ENCODE measurements at places on chromosomes 5 and 9.

GRCh38 chr9:109411069-109411761 lies 86.9 kb downstream of the PTPN3 start:
- DNase-seq: peak; percentile 90

GRCh38 chr9:105700668-105701067 lies 6.3 kb downstream of the TMEM38B start:
- DNase-seq: no peak

GRCh38 chr5:17276445-17276844 lies 59.0 kb downstream of the BASP1 start:
- DNase-seq: no peak

- DNase-seq: no peak
Measured at GRCh38 chr5:72359886-72360285, 39.7 kb downstream of the PTCD2 start.

DNA sequence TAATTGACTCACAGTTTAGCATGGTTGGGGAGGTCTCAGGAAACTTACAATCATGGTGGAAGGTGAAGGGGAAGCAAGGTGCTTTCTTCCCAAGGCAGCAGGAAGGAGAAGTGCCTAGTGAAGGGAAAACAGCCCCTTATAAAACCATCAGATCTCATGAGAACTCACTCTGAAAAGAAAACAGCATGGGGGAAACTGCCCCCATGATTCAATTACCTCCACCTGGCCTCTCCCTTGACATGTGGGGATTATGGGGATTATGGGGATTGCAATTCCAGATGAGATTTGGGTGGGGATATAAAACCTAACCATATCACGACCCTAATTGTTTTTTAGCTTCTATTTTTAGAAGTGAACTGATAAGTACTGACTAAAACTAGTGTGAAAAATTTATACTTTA lies 1377.5 kb upstream of the DMAC1 start:
- no peak for DNase-seq

DNA sequence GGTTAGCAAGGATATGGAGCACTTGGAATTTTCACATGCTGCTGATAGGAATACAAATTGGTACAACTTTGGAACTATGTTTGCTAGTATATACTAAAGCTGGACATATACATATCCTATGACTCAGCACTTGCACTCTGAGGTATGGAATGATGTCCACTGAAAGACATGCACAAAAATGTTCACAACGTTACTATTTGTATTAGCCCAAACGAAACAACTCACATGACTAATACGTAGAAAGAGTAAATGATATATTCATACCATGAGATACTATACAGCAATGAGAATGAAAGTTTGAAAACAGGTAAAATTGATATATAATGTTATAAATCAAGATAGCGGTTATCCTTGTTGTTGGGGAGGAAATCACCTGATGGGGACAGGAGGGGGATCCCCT lies 45.5 kb upstream of the CDC42SE2 start:
- DNase-seq: no peak

DNA sequence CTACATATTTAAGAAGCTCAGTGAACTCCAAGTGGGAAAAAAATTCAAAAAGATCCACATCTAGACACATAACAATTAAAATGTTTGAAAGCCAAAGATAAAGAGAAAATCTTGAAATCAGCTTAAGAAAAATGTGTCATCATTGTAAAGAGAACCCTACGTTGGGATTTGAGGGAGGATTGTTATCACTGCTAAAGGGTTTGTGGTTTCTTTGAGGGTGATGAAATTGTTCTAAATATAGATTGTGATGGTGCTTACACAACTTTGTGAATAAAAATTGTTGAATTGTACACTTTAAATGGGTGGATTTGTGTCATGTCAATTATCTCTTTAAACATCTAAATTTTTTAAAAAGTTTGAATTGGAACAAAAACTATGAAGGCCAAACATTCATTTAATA lies 92.2 kb upstream of the ADAMTS19 start:
- DNase-seq: peak; percentile 84

- peak; percentile 27 for DNase-seq
Measured at GRCh38 chr5:139711067-139711905, 63.1 kb downstream of the CXXC5 start.

DNA sequence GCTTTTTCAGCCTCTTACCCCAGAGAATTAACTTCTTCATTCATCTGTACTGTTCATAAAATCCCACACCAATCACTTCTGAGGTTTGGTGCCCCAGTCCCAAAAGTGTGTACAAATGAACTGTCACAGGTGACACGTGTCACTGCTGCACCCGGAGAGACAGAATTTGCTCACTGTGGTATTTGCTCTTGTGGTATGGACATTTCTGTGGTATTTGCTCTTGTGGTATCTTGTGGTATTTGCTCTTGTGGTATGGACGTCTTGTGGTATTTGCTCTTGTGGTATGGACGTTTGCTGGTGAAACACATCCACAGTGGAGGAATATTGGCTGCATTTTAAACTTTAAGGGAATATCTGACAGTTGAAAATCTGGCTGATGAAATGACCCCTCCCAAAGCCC lies 214.9 kb upstream of the DAP start:
- DNase-seq: peak; percentile 47

DNA sequence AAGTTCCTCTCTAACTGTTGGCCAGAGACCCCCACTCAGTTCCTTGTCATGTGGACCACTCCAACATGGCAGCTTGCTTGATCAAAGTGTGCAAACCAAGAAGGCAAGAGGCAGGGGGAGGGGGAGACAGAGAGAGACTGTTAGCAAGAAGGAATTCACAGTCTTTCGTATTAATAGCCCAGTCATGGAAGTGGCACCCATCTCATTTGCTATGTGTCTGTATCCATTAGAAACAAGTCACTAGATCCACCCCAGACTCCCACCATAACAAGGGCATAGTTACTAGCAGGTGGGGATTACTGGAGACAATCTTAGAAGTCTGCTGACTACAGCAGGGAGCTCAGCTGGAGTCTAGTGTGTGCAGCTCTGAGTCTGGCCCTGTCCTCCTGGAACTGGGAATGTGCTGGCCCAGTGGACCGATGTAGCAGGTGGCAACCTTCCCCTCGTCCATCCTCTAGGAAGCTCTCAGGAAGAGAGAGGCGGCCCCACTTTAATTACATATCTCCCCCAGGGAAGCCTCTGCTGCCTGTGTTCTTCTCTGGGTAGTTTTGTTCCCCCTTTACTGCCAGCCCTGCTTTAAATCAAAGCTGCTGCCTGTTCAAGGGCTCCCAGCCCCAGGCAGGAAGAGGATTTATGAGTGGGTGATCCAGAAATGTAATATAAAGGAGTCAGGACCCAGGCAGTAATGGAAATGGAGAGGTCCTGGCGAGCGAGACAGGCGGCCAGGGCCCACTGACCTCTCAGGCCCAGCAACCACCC lies 47.8 kb upstream of the ALDH1B1 start:
- DNase-seq: no peak

- DNase-seq: peak; percentile 87
Measured at GRCh38 chr9:122264360-122265148, at the start of the genes MRRF and RBM18. Gene MRRF, plus strand, starts transcription at chr9:122264882. Its CDS starts 6,010 bp downstream, at chr9:122270892. Gene RBM18, minus strand, starts transcription at chr9:122264840. Its CDS starts 3,348 bp downstream, at chr9:122261492.

DNA sequence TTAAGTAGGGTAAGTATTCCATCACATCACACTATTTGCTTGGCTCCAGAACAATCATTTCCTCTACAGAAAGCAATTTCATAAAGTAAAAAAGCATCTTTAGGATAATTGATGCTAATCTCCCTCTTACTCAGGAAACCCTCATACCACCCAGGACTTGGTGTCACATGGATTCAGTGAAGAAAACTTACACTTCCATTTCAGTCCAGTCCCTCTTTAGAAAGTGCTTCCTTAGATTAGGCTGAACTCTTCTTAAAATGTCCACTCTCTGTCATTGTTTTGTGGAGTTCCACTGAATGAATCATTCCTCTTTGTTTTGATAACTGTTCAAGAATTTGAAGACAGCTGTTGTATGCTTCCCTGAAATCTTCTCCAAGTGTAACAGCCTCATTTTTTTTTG lies 144.0 kb upstream of the ZNF462 start:
- no peak for DNase-seq

DNA sequence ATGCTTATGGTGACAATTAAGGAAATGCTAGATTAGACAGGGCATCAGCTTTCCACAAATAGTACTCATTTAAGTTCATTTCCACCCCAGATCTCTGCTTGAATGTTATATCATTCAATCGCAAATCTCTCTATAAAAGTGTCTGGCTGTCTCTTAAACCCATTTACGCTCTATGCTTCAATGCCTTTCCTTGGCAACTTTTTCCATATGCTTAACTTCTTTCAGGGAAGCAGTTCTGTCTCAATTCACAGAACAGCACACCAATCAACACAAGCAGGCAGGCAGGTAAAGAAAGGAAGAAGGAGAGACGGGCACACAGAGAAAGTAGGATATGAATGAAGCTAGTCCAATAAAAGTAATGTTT lies 243.1 kb downstream of the DENND1A start:
- no peak for DNase-seq

GRCh38 chr5:107813559-107813958 lies 142.8 kb upstream of the EFNA5 start:
- DNase-seq: peak; percentile 6
